ENCODE measurements at places on chromosomes 1 and 21. TPM values are rescaled to one million over a fixed set of nuclear protein-coding genes. Genes with fewer than 3 reads are reported as not detected.

DNA sequence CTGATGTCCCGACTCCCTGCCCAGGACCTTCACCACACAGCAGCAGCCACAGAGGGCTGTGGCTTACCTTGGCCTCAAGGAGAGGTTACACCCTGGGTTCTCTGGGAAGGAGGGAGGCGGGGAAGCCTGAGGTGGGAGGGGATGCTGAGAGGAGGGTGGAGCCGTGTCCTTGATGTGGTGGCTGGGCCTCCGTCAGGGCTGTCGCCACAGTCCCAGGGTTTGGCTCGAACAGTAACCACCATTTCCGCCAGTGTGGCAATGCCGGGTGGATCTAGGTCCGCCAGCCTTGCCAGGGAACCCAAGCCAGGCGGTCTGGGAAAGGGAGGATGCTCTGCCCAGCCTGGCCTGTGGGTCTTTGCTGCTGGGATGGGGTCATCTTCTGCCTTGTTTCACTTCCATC, 18.4 kb upstream of the CDCA8 start:
- DNase-seq: peak; percentile 56

DNA sequence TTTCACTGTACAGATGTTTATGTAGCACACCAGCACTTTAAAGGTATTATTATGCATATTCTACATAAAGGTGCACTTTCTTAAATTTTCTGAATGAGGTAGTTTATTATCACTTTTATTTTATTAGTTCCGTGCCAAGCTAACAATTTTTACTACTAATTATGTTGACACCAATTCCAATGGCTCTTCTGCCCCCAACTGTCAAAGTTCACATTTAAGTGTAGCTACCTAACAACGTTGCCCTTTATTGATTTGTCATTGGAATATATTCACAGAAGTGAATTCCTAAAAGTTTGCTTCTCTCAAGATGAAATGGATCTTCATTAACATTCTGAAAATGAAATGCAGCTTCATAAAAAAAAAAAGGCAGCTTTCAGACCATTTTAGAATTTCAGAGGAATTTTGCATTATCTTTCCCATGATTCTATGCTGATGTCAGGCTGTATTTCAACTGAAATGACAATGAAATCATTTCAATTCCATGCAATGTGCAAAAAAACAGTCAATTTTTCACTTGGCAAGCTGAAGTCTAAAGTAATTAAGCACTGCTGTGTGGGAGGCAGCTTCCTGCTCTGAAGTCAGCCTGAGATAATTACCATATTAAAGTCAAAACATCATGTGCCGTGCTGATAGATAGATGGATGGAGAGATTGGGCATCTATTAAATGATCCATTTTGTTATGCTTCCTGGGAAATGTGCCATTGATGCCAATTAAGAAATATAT, 229.2 kb downstream of the TTLL7 start:
- no peak for DNase-seq

GRCh38 chr1:1325288-1326074, 879 bp downstream of the CPTP start:
- DNase-seq: peak; percentile 70

DNA sequence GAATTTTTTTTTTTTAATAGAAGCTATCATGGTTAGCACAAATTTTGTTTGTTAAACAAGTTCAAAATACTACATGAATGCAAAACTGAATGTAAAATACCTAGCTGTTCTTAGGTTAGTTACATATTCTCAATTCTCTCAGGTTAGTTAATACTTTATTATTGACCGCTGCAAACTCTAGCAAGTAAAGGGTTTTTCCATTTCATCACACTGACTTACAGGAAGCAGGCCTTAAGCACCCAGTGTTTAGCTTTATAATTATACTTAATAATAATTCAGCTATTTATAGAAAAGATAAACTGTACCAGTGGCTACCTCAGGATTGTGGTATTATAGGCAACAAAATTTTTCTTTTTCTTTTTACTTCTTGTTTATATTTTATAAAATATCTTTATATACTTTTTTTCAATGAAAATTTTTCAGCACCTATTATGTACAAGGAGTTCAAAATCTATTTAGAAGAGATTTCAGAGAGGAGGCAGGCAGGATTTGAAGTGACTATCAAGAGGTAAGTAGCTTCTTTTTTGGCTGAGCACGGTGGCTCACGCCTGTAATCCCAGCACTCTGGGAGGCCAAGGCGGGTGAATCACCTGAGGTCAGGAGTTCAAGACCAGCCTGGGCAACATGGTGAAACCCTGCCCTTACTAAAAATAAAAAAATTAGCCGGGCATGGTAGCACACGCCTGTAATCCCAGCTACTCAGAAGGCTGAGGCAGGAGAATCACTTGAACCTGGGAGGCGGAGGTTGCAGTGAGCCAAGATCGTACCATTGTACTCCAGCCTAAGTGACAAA, 17.9 kb downstream of the PLPP3 start:
- DNase-seq: no peak

GRCh38 chr1:23578311-23578996, 19.2 kb upstream of the ID3 start:
- DNase-seq: no peak

DNA sequence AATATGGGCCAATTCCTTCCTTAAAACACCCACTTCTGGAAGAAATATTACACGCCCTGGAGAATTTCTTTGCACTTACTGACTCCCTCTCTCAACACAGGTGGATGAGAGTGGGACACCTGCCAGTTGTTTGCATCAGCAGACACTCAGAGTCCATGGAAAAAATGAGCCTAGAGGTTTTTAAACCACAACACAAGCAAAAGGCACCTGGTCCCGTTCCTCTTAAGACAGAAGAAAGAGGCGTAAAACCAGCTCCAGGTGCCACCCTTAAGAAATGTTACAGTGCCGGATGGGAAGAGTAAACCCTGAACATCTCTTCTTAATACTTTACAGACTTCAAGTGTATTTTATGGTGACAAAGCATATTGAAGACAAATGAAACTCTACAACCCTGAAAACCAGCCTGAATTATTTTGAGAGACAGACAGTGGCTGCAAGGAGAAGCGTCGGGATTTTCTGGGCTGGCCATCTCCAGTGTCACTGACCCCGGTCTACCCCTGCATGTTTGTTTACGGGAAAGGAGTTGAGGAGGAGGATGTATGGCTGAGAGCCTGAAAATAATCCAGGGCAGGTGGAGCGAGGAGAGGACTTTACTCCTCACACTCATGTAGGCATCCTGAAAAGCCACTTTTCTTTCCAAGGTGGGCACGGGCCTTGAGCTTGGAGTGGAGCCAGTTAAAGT, 7.8 kb upstream of the RIPK4 start:
- DNase-seq: no peak

GRCh38 chr1:192749349-192749748, 59.5 kb upstream of the RGS2 start:
- DNase-seq: no peak

The CHI3L1 gene
- 1.8 TPM for total RNA-seq

DNA sequence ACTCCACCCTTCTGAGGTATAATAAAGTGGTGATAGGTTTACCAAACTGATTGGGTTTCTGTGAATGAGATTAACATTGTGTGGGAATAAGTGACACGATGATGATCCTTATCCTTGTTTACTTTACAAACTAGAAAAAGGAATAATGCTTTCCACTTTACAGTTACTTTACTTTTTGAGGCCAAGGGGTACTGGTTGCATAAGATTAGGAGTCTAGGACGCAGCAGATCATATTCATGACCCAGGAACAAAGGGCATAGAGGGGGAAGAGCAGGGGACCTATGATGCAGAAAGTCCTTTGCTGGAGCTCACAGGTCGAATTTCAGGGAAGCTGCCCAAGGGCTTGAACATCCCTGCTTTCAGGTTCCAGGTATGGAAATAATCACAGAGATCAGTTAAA, 20.4 kb downstream of the FGGY start:
- no peak for DNase-seq

The CRB1 gene
- not detected for total RNA-seq

- DNase-seq: peak; percentile 74
Observed at GRCh38 chr1:232880354-232880753, 70.1 kb upstream of the NTPCR start.

The GBP7 gene
- total RNA-seq: not detected

DNA sequence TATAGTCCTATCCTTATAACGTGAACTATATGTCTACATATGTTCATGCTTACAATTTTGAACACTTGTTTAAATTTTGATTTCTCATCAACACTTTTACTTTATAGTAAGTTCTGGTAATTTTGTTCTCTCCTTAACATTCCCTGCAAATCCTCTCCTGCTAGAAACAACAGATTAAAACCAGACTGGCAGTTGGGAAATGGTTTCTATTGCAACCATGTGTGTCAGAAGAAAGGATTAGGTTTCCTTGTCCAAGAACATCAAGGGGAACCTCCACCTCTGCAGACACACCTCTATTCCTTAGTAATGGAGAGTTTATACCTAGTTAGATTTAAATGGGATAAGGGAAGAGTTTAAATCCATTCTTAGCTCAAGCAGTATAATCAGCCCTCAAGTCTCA, 3.3 kb upstream of the WARS2 start:
- DNase-seq: no peak

Data from mucosa of descending colon (tissue), 3 donors.